ENCODE measurements at places on chromosomes 4 and X.

DNA sequence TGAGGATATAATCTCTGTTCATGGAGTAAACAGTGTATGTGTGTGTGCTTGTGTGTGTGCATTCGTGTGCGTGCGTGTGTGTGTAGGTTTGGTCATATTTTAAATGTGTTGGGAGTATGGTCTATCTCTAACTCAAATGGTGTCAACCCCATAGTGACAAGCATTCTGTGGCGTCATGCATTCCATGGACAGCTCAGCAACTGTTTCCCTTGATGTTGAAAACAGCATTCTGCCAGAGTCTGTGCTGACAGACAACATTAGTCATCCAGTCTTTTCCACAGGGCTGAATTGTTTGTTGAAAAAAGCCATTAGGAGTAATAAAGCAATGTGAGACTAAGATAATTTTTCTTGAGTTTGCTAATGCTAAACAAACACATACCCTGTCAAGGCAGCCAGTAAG is 706.6 kb downstream of the PCDH19 start:
- no peak for DNase-seq

- DNase-seq = peak; percentile 2
These were observed 31.8 kb upstream of the ZCCHC13 start for GRCh38 chrX:74272230-74272629.

DNA sequence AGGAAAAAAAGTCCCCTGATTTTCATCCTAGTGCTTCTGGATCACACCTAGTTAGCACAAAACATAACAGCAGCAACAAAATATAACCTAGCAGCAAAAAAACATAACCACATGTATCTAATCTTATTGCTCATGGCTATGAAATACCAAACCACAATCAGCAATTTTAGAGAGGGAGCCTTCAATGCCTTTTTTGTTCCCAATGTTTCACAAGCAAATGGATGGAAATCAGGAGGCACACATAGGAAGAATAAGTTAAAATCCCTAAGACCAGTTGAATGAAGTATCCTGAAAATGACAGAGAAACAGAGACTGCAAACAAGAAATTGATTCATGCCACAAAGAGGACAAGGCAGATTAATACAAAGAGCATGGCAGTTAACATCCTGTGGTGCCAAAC is 361.6 kb downstream of the GPM6A start:
- DNase-seq = no peak

DNA sequence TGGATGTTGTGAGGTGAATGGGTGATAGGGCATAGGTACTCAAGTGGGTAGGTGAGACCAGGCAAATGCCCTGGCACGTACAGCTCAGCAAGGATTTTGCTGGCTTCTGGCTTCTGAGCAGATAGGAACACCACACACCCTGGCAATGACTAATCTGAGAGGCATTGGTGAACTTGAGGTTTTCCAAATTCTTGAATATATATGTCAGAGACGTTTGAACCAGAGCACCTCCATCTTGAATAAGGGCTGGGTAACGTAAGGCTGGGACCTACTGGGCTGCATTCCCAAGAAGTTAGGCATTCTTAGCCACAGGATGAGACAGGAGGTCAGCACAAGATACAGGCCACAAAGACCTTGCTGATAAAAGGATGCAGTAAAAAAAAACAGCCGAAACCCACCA is 204.5 kb downstream of the NLGN4X start:
- DNase-seq = no peak

DNA sequence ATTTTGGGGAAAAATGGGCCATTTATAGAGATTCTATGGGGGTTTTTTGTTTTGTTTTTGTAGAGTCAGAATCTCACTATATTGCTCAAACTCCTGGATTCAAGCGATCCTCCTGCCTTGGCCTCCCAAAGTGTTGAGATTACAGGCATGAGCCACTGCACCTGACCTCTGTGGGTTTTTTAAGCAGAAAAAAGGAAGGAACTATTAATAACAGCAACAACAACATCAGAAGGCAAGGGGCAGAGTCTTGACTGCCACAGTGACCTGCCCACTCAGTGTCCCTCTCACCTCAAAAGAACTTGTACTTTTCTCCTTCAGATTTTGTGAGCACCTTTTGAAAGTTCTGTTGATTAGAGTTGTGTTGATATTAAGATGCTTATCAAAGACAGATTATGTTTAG is 48.1 kb downstream of the FNIP2 start:
- DNase-seq = no peak

DNA sequence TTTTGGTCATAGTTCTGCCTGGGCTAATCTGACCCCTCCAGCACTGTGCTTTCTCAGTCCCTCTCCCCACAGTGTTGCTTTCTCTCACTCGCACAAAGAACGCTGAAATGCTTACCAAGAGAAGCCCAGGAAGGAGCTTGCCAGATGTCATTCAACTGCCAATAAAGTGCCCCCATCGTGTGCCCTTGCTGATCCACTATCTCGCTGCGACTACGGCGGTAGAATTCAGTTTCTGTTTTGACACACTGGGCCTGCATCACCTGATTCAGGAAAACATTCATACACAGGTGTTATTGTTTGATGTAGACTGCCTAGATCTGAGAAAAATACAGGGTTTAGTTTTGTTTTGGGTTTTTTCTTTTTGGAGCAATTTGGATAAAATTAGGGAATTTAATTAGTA is 121.2 kb downstream of the MANBA start:
- no peak for DNase-seq

- no peak for DNase-seq
These were observed 86.8 kb upstream of the ETNPPL start for GRCh38 chr4:108849611-108850168.

DNA sequence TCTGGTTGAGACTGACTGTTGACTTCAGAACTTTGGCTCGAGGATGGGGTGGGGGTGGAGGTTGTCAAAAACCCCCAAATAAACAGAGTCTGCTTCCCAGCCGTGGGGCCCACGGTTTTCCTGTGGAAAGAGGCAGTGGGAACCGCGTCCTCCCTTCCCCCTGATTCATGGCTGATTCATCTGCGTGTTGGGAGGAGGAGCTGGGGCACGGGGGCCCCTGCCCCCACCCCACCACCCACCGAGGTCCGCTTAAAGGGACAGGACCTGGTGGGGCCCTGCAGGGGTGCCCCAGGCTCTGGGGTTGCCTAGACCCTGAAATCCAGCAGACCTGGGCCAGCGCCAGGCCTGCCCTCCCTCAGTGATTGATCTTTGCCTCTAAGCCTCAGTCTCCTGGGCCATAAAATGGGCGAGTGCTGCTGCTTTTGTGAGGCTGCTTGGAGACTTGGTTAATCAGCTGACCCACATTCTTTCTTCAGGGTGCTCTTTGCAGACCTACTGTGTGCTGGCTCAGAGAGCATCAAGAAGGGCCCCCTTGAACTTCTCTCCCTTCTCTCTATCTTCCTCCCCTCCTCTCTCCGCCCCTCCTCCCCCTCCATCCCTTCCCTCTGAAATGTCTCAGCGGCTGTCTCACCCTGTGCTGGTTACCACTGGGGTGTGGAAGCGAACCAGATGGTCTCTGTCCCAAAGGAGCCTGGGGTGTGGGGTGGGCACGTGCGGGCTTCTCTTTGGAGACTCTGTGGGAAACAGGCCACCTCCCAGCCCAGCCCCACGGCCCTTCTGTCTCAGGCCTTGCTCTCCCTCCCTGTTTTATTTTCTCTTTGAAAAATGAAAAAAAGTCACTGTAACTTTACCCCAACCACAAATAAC is 9.1 kb downstream of the HTRA3 start:
- DNase-seq = no peak

GRCh38 chr4:116343809-116344208 is 741.6 kb downstream of the TRAM1L1 start:
- DNase-seq = no peak

DNA sequence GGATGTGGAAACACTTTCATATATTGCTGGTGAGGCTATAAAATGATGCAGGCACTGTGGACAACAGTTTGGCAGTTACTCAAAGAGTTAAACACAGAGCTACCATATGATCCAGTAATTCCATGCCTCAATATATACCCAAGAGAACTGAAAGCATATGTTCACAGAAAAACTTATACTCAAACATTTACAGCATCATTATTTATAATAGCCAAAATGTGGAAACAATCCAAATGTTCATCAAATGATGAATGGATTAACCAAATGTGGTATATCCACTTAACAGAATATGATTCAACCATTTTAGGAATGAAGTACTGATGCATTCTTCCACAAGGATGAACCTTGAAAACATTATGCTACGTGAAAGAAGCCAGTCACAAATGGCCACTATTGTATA is 603.8 kb downstream of the IQCM start:
- no peak for DNase-seq

DNA sequence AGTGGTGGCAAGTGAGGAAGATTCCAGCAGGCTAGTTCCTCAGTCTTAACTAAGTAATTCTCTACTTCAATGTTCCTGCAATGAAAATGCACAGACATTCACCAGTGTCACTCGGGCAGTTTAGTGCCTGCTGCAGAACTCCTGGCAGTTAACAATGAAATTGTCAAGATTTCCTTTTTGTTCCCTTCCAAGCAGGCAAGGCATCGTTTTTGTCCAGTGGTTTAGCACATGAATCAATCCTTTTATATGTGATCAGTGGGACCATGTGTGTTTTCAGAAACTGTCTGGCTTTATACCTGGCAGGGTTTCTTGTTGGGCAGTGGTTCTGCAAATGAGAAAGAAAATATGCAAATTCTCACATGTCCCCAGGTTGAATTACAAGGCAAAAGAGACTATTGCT is 122.2 kb downstream of the GBA3 start:
- peak; percentile 44 for DNase-seq

DNA sequence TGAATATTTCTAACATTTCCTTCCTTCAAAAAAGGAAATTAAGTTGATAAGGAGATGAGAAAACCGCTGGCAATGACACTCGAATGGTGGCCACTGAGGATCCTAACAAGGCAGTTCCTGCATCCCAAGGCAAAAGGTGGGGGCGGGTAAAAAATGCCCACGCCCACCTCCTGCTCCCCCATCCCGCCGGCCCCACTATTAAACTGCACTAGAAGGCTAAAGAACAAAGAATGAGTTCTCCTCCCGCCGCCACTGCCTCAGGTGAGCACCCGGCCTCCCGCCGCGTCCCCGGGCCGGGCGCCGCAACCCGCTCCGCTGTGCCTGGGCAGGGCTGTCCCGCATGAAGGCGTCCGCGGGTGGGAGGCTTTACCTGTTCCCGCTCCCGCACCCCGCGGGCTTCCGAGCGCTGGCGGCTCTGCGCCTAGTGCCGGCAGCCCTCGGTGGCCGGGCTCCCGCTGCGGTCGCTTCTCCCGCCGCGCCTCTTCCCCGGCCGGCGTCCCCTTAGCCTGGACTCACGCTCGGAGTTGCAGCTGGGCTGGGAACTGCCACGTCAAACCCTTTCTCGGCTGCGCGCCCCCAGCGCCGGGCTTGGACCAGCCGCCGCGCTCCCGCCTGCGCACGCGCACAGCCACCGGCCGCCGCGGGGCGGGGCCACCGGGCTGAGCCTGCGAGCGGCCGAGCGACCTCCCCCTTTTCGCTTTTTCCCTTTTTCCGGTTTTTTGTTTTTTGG is at the start of gene SEC24D:
Gene SEC24D (minus strand): TSS at position 556 of the 730 bp plus-strand sequence. CDS start 2,430 bp downstream, outside the sequence.
- DNase-seq = peak; percentile 95

DNA sequence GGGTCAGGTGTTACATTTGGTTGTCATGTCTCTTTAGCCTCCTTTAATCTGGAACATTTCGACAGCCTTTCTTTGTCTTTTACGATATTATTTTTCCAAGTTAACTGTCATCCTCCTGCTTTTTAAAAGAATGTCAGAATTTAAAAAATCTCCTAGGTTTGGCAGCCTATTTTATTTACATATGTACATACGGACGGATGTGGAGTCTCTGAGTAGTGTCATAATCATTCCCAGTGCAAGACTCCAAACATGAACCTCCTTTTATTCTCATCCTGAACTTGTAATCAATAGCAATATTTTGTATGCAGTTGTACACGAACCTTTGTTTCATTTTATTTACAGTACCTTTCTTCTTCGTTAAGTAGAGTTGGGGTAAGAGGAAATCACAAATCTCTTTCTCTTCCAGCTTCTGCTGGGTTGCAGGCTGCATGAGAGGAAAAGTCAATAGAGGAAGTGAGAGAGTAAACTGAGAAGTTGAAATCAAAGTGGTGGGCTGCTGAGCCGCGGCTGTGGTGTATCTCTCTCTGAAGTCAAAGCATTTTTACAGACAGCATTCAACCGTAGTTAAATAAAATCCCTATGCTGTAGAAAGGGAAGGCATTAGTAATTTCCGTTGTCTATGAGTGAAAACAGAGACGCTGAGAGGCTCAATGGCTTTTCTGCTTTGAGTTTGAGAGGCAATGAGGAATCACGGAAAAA is 53.9 kb upstream of the RPS6KA3 start:
- DNase-seq = no peak

GRCh38 chrX:97446298-97446882 is 562.7 kb downstream of the RPA4 start:
- DNase-seq = no peak

DNA sequence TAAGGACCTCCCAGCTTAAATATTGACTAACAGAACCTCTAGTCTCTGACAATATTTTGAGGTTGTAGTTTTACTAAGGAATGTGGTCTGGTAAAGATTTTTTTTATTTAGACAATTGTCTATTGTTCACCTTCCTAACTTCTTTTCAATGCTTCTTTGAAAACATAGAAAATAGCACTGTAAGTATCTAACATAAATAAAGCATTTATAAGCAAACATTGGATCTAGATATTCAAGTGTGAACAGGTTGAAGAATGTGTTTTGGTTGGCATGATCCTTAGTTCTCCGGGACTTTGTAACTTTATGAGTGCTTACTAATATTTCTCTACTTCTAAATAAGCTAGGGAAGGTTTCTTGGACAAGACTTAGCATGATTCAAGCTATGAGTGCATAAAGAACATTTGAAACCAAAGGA is 285.4 kb upstream of the ARSJ start:
- no peak for DNase-seq

DNA sequence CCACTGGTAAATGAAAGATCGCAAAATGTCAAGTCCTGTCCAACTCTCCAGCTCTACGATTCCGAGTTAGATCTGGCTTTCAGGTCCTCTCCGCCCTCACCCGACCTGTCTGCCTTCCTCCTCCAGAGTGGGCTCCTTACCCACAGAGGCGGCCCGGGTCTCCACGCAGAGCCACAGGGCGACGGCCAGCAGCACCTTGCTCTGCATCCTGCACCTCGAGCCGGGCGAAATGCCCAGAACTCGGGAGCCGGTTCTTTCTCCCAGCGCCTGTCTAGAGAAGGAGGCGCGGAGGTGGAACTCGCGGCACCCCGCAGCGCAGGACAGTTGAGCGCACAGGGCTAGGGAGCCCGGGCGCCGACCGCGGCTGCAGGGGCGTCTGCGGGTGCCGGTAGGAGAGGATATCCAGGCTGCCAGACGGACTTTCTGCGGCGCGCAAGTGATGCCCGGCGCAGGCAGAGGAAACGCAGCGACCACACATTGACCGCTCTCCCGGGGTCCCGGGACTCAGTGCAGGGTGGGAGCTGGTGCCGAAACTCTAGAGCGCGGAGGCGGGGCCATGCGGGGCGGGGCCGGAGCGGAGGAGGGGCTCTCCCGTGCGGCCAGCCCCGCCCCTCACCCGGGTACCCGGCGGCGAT is at the start of gene KDR:
Gene KDR (minus strand): TSS at position 509 of the 635 bp plus-strand sequence. CDS start 302 bp downstream, at position 207.
- DNase-seq = peak; percentile 51

DNA sequence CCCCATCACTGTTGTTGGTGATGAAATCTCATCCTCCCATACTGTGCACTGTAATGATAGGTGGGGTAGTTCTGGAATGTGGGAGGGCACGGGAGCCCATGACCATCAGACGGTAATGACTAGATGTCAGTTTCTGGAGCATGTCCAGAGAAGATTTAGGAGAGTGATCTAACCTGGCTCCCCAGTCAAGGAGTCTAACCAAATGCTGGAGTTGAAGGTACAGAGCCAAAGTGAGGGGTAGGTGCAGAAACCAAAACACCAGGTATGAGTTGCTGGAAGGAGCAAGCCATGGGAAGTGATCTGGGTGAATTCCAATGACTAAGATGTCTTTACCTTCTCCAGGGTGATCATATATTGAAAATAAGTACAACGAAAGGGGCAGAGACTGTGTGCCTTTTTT is 296.9 kb downstream of the INPP4B start:
- DNase-seq = no peak

All from brain (organoid and tissue), 16 donors.